ENCODE measurements at places on chromosomes 7 and 10.

- DNase-seq = no peak
Observed at GRCh38 chr7:43112941-43113621, 634 bp downstream of the HECW1 start.

DNA sequence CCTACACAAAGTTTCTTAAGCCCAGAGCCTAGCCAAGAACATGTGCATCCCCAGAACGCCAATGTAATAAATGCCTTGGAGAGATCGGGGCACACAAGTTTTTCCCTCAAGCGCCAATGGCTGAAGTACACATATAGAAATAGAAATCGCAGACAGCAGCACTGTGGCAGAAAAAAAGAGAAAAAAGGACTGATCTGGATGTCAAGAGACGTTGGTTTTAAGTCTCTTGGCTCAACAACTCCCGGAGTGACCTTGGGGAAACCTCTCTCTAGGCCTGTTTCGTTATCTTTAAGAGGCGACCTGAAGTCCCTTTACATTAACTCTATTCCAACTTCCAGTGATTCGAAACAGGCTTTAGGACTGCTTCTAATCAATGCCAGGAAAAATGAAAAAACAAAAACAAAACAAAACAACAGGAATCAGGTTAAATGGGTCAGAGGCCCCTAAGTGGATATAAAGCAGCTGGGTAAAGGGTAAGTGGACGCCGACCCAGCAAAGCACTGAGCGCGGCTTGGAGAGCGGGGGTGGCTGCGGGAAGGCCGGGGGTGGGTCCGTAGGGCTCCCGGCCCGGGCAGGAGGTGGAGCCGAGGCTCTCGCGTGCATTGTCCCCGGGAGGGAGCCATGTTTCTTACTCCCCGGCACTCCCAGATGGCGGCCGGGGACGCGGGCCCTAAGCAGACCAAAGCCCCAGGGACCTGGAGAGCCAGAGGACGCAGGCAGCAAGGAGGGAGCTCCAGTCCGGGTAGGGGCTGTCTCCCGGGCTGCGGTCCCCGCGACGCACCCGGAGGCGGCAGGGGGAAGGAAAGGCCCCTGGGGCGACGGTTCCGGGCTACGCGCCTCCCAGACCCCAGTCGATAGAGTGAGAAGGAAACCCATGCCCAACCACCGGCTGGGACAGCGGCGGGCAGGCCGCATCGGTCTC lies 757 bp downstream of the EIF3A start:
- DNase-seq = peak; percentile 55

DNA sequence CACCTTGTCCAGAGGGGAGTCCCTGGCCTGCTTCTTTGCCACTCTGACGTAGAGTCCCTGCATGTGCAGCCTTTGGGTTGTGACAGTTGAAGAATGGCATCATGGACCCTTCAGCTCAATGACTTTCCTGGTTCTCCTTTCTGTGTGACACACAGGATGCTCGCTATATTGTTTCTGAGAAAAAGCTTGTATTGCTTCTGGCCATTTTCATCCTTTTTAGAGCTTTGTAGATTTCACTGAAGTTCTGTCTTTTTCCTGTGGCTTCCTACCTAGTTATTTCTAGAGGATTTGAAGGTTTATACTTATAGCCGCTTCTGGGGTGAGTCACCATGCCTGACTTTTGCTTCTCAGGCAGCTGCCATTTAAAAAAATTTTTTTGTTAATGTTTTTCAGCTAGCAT lies 27.0 kb downstream of the SND1 start:
- DNase-seq = no peak

DNA sequence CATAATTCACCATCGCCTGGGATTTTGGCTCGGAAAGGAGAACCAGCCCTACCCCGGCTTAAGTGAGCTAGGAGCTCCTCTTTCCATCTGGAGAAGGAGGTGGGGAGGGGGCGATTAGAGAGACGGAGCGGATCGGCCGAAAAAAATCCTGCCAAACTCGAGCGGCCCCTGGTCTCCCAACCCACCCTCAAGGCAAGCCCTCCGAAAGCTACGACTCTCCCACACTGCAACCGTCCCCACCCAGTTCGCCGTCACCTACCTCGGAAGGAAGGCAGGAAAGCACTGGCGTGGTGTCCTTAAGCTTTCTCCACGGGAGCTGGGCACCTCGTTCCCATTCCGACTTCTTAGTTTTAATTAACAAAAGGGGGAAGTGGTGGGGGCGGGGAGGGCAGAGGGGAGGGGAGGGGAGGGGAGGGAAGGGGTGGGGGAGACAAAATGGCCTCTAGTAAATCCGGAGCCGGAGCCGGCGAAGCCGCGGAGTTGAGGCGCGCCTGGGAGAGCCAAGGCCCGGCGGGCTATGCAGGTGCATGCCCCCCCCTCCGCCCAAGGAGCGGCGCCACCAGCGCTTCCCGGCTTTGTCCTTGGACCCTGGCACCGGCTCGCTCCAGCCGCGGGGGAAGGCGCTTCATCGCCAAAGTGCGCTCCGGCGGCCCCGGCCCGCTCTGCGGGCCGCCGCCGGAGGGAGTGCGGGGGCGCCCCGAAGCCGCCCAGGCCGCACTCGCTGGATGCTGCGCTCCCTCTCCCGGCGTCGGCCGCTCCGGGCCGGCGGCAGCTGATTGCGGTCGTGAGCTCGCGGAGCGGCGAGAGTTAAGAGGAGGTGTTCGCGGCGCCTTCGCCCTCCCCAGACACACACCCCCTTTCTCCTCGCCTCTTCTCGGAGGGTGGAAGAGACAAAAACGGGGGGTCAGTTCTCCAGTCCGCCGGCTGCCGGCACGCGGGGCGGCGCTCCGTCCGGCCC lies at the start of gene LRRC4:
Gene LRRC4 (minus strand): TSS at position 784 of the 958 bp plus-strand sequence. CDS start 797 bp downstream, outside the sequence.
- no peak for DNase-seq

DNA sequence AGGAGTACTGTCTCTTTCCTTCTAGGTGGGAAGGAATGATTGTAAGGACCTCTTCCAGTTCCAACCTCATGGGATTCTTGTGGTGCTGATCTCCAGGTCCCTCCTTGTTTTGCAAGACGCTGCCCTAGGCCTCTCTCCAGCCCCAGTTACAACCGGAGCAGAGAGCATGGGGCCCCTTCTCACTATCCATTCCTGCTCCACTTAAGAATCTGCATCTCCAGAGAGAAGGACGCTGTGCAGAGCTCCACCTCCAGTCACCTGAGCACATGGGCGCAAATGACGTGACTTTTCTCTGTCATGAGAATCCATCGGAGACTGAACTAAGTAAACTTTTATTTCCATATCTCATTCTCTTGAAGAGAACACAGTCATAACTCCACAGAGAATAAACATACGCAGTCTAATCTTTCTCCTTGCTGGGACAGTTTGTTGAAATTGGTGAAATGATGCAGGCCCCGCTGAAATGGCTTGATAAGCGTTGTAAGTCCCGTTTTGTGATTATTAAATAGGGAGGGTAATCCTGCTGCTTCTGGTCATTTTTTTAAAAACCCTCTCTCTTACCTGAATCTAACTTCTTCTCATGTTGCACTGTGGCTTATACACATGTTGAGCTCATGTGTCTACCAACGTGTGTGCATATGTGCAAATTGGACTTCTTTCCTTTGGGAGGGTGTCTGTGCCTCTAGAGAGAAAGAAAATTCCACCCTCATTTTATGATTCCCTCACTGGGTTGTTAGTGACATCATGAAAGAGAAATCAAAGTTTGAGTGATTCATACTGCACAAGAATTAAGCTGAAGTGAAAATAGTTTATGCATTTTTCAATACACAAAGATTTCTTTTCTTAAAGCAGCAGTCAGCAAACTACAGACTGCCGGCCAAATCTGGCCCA lies 133.2 kb upstream of the TBX20 start:
- DNase-seq = no peak

GRCh38 chr10:73163096-73163495 lies 4.7 kb downstream of the ECD start:
- no peak for DNase-seq

DNA sequence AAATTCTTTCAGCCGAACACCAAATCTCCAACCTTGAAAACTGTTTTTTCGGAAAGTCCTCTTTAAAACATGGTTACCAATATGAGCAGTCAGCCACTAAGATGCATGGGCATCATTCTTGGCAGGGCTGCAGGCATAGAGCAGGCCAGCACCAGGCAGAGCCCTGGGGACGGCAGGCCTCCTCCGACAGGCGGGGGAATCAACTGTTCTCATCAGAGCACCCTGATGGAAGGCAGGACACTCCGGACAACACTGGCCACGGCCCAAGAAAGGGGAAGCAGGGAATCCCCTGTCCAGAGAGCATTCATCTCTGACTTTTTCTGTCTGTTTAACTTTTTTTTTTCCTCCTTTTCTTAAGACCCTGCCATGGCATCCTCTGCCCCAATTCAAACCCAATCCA lies 1.4 kb upstream of the NOS3 start:
- no peak for DNase-seq

- DNase-seq = no peak
Observed at GRCh38 chr7:132355048-132355447, 221.2 kb downstream of the PLXNA4 start.

DNA sequence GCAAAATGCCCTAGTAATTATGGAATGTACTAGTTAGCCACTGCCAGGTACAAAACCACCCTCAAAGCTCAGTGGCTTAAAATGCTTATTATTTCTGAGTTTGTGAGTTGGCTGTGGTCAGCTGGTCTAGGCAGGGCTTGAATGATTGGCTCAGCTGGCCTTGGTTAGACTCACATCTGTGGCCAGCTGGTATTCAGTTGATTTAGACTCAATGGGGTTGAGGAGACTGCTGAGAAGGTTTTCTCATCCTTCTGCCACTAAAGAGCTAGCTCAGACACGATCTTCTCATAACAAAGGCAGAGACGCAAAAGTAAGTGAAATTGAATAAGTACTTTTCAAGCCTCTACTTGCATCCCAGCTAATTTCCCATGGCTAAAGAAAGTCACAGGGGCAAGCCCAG lies 57.1 kb upstream of the CYP2C18 start:
- no peak for DNase-seq

DNA sequence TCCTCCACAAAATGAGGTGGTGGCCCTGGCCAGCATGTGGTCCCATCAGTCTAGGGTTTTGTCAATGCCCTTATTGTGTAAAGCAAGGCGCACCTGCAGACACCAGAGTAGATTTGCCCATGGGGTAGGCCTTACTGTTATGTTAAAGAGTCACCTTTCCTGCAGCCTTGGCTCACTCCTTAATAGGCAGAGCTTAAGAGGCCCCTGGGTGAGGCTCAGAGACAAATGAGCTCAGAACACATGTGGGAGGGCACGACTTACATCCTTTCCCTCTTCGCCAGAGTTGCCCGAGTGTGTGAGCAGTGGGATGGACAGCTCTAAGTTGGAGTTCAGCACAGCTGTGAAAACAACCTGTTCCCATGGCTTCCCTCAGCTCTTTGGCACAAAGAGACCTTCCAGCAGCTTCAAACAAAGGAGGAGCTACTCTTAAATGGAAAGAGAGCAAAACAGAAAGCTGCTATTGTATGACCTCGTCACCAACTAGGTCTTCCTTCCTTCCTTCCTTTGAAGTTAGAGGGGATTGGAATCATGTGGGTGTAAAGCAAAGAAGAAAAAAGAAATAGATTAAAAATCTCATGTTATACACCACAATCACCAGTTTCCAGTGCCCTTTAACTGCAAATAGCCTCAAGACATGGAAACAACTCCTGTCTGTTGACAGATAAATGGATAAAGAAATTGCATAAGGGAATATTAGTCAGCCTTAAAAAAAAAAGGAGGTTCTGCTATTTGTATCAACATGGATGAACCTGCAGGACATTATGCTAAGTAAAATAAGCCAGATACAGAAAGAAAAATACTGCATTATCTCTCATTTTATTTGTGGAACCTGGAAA lies 11.9 kb upstream of the XPNPEP1 start:
- no peak for DNase-seq

GRCh38 chr7:1981878-1982230 lies 250.9 kb downstream of the MAD1L1 start:
- no peak for DNase-seq

- no peak for DNase-seq
Observed at GRCh38 chr10:26468700-26469099, 30.6 kb downstream of the APBB1IP start.

GRCh38 chr7:90520484-90520883 lies 51.0 kb downstream of the PTTG1IP2 start:
- no peak for DNase-seq

GRCh38 chr7:37046531-37047079 lies 322.3 kb upstream of the AOAH start:
- DNase-seq = no peak

DNA sequence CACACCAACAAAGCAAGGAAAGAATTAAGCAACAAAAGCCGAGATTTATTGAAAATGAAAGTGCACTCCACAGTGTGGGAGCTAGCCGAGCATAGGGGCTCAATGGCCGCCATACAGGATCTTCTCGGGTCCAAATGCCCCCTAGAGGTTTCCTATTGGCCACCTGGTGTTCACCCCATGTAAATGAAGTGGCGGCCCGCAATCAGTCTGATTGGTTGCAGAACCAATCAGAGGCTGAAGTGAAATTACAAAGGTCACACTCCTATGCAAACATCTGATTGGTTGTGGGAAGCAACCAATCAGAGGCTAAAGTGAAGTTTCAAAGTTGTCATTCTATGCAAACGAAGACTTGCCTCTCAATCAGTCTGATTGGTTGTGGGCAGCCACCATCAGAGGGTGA lies 61.8 kb upstream of the SLC35B4 start:
- no peak for DNase-seq

Data from stimulated activated CD4-positive, alpha-beta T cell treated with anti-CD3 and anti-CD28 coated beads, Interleukin-2, amount 100 ng/mL, for 4 hours (primary cell).